Peyer's patch (tissue), 4 donors: ENCODE measurements at places on chromosomes 6 and 20.

DNA sequence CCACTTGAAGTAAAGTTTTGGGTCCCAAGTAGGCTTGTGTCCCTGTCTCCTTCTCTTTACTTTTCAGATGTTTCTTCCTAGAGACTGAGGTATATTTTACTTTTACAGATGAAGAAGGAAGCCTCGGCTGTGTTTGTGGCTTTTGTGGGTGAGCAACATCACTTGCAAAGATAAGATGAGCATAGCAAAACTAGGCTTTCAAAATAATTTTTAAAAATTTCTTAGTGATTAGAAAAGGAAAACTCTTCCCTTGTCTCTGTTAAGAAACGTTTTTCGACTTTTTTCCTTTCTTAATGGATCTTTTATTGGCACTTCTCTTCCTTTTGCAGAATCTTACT is 7.6 kb downstream of the PTPN1 start:
- DNase-seq, result peak; percentile 64

DNA sequence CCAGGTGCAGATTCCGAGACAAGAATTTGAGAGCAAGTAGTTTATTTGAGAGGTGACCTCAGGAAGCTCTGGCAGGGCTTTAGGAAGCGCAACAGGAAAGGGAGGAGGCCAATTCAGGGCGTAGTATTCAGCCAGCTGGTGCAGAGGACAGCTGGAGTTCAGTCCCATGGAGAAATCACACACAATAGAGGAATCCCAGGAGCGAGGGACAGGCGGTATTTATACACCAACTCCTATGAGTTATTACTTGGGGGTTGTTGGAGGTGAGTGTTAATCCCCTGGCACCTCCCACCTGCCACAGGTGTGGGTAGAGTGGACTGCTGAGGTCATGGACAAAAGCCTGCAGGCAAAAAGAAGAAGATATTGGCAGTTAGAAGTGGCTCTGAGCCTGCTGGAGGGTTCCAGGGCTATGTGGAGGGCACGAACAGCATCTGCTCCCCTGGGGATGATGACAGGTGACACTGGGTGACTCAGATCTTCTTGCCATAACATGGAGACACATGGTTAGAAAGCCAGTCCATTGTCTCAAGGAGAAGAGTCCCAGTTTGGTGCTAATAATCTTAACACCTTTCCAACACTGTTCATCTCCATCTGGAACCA is 13.9 kb upstream of the SULF2 start:
- no peak for DNase-seq

GRCh38 chr20:33444797-33445560 is 1.4 kb upstream of the SNTA1 start:
- peak; percentile 34 for DNase-seq

GRCh38 chr6:152897807-152898399 is 84.9 kb downstream of the FBXO5 start:
- DNase-seq, result peak; percentile 73

GRCh38 chr20:2834401-2835110 is 5.9 kb downstream of the PCED1A start:
- no peak for DNase-seq

DNA sequence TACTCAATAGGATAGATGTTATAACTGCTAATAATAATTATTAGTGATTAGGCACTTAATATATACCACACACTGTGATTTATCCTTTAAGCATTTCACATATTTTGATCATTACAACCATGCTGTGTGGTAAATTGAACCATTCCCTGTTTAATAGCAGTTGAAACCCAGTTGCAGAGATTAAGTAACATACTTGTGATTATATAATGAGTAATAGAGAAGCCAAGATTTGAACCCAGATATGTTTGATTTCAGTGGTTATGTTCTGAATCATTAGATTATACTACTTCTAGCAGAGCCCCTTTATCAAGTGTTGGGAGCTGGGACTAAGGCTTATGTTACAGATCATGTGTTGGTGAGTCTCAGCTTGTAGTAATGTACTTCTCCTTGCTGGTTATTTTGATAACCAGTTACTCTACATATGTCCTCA is 44.1 kb downstream of the STK4 start:
- no peak for DNase-seq

- no peak for DNase-seq
Observed at GRCh38 chr6:105302617-105303128, 100.2 kb downstream of the PREP start.

DNA sequence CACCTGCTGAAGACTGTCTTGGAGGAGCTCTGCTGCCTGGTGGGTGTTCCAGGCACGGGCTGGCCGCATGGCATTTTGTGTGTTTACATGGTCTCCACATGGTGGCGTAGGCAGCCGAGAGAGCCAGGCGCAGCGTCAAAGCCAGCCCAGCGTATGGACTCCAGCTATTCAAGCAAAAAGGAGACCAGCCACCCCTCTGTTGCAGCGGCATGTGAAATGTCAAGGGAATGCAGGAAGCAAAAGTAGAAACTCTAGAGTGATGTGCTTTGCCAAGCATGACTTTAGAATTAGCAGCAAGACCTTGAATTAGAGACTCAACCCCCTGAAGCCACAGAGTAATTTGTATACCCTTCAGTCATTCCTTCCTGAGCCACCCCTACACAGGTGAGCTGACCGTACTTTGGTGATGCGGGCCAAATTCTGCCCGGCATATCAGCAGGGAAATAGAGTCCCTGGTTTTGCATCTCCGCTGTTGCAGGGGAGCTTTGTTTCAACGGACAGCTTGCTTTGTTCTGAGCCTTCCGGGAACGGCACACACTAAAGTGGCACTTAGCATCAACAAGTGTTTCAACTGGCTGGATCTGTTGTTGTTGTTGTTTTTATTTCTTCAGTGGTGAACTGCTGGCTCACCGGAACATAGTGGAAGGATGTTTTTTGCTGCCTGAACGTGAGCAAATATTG is 48.5 kb downstream of the FNDC1 start:
- DNase-seq, result no peak

- DNase-seq, result peak; percentile 57
Observed at GRCh38 chr6:2998998-2999617, 586 bp upstream of the NQO2 start.

GRCh38 chr20:48530957-48531356 is 296.8 kb downstream of the PREX1 start:
- DNase-seq, result no peak
